ENCODE measurements at places on chromosomes 2 and 18.

- DNase-seq = no peak
Observed at GRCh38 chr2:45981384-45981930, 315.8 kb upstream of the EPAS1 start.

GRCh38 chr2:148244593-148245292 lies 223.9 kb downstream of the MBD5 start:
- no peak for DNase-seq

GRCh38 chr2:229686122-229686919 lies 28.0 kb downstream of the DNER start:
- DNase-seq = no peak

GRCh38 chr2:233849607-233850271 lies 4.6 kb downstream of the HJURP start:
- DNase-seq = no peak

DNA sequence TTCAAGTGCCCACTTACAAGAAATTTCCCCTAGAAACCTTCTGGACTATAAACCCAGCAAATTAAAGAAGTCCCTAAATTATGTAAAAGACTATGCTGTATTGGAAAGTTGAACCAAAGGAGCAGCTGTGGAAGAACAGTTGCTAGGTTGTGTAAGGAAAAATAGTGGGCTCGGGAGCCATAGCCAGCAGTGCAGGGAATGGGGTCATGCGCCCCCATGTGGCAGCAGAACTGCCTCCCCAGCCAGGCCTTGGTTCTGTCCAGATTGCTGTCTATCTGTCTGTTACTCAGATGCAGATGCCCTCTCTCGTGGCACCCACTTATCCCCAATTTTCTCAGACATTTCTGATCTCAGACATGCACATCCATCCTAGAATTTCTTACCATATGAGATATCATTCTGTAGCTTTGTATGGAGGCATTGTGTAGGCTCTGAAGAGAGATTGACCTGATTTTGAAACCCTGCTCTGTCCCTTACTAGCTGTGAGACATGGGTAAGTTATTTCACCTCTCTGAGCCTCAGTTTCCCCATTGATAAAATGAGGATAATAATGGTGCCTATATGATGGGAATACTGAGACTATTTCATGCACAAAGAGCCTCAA lies 258.3 kb downstream of the SS18 start:
- peak; percentile 19 for DNase-seq

DNA sequence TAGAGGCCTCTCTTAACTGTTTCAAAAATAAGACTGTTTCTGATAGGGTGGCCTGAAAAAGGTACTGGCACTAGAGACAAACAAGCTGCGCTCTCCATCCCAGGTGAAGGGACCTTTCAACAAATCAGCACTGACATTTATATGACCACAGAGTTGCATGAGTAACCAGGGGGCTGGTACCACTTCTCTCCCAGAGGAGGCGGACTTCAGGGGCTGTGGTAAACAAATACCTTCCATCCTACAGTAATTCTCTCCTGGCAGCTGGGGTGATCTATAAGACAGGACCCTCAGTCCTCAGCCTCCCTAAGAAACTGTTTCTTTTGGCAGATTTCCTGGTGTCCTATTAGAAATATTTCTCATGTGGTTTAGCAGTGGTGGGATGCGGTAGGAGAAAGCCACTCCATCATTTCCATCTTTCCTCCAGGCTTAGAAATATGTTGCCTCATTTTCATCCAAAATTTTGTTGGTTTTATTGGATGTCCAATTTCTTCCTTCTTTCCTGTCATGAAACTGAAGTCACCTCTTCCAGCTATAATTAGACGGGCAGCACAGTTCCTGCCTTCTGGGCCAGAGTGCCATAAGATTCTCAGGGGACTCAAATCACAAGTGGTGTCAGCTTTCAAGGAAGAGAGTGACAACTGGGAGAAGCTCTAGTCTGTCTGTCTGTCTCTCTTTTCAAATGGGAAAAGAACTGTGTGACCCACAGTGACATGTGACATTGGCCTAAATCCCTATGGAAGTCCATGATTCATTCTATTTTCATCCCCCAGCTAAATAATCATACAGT lies 96.4 kb downstream of the CYRIA start:
- no peak for DNase-seq

- DNase-seq = no peak
Observed at GRCh38 chr2:216426166-216426777, 14.0 kb downstream of the SMARCAL1 start.

GRCh38 chr18:24189007-24189528 lies 50.2 kb downstream of the CABYR start:
- no peak for DNase-seq

GRCh38 chr2:134736167-134736880 lies 17.5 kb upstream of the TMEM163 start:
- DNase-seq = no peak

- DNase-seq = no peak
Observed at GRCh38 chr18:9209279-9209678, 72.7 kb downstream of the ANKRD12 start.

DNA sequence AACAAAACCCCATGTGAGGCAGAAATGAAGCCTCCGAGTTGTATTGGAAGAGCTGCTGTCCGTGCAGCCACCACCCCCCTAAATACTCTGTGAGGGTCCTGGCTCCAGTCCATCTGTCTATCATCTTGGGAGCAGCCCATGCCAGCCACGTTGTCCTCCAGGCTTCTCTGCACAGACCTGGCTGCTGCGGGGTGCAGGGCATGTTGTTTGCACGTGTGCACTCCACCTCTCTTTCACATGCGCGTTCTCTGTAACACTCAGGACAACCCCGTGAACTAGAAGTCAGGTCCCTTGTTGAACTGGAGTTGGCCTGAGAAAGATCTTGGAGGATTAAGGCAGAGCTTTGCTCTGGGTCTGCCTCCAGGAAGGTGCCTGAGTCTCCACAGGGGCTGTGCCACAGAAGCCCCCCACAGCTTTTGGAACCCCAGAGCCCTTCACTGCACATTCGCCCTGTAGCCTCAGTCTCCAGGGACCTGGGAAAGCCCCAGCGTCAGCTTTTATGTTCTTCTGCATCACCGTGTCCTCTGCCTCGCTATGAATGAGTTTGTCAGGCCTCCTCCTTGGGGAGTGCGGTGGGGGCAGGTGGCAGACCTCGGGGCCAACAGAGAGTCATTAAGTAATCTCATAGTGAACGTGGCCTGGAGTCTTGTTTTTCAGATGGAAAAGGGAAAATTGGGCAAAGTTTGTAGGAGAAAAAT lies 16.6 kb downstream of the RTP5 start:
- no peak for DNase-seq

GRCh38 chr2:185279999-185280398 lies 458.6 kb upstream of the FSIP2 start:
- DNase-seq = no peak

GRCh38 chr18:13568443-13569392 lies 157.6 kb downstream of the FAM210A start:
- DNase-seq = no peak

- no peak for DNase-seq
Observed at GRCh38 chr2:44836174-44836573, 105.3 kb upstream of the SIX3 start.

DNA sequence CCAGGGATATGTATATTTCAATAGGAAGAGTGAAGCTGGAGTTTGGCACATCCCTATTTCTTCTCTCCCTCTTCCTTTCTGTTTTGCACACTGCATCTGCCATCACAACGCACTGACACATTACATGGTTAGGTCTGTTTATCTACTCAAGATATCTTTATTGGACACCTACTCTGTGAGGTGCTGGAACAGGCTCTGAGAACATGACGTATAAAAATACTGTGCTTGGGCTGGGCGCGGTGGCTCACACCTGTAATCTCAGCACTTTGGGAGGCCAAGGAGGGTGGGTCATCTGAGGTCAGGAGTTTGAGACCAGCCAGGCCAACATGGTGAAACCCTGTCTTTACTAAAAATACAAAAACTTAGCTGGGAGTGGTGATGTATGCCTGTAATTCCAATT lies 653.3 kb downstream of the SLC4A3 start:
- no peak for DNase-seq

GRCh38 chr2:7007488-7007845 lies 90.3 kb downstream of the RNF144A start:
- no peak for DNase-seq

- no peak for DNase-seq
Observed at GRCh38 chr2:48209214-48209885, 303.1 kb upstream of the FBXO11 start.

DNA sequence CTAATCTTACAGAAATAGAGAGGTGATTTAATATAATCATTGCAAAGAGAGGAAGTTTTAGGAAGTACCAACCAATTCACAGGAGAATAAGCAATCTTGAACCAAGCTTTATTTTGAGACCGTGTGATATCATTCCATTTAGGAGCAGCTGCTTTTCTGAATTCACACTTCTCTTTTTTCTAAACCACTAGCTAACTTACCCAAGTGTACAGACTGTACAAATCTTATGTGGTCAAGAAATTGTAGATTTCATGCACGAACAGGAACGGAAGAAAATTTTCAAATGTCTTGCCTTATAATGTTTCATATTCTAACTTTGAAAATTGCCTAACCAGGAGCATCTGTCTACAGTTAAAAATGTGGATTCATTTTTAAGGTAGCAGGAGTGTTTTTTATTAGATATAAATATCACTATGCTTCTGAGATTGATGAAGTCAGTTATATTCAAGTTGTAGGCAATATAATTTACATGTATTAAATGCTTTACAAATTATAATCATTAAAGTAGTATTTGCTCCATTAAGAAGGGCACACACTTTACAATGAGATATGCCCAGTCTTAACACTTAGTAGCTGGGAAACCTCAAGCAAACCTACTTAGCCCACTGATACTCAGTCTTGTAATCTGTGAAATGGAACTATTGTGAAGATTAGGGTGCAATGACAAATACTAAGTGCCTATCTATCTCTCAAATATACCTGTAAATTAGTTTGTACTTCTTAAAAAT lies 302.2 kb upstream of the STON1 start:
- no peak for DNase-seq

DNA sequence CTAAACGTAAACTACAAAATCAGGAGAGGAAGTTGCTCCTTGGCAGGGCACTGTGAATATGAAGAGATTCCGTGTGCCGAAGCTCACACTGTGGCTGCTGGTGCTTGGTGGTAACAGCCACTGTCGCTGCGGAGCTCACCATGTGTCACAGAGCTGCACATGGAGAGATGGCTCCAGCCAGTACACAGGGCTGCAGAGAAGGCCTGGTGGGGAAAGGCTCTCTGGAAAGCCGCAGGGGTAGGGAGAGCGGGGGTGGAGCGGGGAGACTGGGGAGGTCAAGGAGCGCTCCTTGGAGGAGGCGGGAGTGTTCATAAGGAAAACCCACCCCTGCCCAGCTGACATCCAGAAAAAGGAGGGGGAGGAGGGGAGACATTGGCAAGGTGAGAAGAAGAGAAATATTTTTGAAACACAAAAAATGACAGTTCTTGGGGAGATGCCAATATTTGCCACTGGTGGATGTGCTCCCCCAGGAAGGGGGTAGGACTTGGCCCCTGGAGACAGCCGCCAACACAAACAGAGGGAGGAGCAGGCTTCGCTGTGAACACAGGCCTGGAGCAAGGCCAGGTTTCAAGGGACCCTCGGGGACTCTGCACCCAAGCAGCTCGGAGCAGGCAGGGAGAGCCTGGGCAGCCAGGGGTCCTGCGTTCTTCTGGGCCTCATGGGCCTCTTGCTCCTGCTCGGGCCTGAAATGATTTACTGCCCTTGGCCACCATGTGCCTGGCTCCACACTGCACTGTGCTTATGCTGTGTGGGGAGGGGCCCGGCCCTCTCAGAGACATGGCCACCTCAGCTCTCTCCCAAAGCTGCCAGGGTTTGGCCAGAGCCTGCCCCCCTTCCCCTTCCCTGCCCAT lies 102.6 kb upstream of the GLI2 start:
- no peak for DNase-seq
